ENCODE measurements at places on chromosomes 3 and 15.

DNA sequence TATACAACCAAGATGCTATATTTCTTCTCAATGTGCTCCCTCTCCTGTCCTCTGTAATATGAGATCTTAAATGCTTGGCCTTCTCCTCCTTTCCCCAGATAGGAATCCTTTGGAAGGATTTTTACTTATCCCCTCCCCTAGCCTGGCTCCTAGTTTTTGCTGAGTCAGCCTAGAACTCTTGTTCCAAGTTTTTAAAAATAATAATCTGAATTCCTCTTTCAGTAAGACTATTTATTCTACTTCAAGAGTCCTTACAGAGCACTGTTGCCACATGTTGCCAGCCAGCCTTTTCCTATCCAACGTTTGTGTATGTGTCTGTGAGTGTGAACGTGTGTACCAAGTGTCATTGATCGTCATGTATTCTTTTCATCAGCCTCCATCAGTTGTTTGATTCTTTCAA lies 11.0 kb upstream of the KCNMB2 start:
- no peak overlapping the region for H3K27ac ChIP-seq
- no peaks in the 10 kb centered on the region for H3K27me3 ChIP-seq
- DNase-seq = no peak
- H3K4me1 ChIP-seq = no peaks in the 10 kb centered on the region
- no peak overlapping the region for H3K4me3 ChIP-seq
- no peaks in the 10 kb centered on the region for H3K36me3 ChIP-seq

DNA sequence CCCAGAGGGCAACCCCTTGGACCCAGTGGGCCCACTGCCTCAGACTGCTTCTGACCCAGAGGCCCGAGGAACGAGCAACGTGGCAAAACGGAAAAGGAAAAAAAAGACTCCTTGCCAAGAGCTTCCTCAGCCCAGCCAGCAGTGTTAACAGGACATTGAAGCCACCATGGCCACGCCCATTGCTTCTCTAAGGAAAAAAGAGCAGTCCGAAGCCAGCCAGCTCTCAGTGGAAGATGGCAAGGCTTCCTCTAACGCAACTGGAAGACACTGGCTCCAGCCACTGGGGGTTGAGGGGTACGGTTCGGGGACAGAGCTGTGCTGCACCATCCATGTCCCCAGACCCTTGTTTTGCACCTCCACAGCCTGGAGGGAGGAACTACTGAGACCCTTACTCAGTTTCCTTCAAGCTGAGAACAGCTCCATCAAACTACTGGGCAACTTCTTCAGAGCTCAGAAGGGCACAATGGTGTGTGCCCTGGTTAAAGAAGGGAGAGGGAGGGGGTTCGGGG lies 10.7 kb downstream of the BMF start:
- no peaks in the 10 kb centered on the region for H3K4me1 ChIP-seq
- DNase-seq = peak; percentile 77
- H3K27ac ChIP-seq = peak overlapping the region; percentile 96
- no peak overlapping the region for H3K4me3 ChIP-seq

DNA sequence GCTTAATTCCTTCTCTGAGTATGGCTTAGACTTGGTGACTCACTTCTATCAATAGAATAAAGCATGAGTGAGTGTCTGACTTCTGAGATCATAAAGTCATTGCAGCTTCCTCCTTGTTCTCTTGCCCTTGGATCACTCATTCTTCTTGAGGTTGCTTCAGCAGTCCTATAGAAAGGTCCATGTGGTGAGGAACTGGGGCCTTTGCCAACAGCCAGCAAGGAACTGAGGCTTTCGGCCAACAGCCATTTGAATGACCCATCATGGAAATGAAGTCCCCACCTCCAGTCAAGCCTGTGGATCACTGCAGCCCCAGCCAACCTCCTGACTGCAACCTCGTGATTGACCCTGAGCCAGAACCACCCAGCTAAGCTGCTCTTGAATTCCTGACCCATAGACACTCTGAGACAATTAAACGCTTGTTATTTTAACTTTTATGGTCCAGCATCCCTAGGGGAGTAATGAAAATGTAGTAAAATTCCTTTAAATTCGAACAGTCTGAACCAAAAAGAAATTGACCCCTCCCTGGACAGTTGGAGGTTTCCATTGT lies 84.5 kb downstream of the WDR76 start:
- no peak for DNase-seq
- no peak overlapping the region for H3K27ac ChIP-seq
- H3K36me3 ChIP-seq = no peaks in the 10 kb centered on the region
- H3K4me1 ChIP-seq = no peaks in the 10 kb centered on the region
- H3K27me3 ChIP-seq = no peaks in the 10 kb centered on the region

DNA sequence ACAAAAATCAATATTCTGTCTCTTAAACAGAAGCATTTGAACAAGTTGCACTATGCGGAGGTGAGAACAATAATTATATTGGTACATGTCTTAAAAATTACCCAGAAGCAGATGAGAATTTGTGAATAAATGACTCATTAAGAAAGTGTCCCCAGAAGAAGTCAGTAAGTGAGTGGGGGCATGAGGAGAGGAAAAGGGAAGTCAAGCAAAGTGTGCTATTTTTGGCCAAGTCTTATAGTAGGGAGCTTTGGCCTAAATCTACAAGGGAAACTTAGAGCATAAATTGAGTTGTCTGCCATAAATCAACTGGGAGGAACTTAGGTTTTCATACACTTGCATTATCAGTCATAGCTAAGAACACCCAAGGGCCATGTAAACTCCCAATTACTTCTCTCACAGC lies 86.9 kb upstream of the SATB1 start:
- H3K27ac ChIP-seq = no peak overlapping the region
- H3K4me1 ChIP-seq = no peaks in the 10 kb centered on the region
- no peaks in the 10 kb centered on the region for H3K36me3 ChIP-seq

- H3K27me3 ChIP-seq = no peaks in the 10 kb centered on the region
- H3K4me3 ChIP-seq = no peak overlapping the region
- H3K36me3 ChIP-seq = no peaks in the 10 kb centered on the region
Measured at GRCh38 chr15:71013446-71013845, 101.8 kb upstream of the THSD4 start.

GRCh38 chr15:66323312-66323928 lies 30.1 kb downstream of the DIS3L start:
- DNase-seq = peak; percentile 27
- H3K27me3 ChIP-seq = no peaks in the 10 kb centered on the region
- no peak overlapping the region for H3K4me3 ChIP-seq
- no peaks in the 10 kb centered on the region for H3K4me1 ChIP-seq
- H3K27ac ChIP-seq = no peak overlapping the region

GRCh38 chr3:134136604-134137003 lies 106.9 kb upstream of the SLCO2A1 start:
- no peaks in the 10 kb centered on the region for H3K36me3 ChIP-seq
- no peaks in the 10 kb centered on the region for H3K27me3 ChIP-seq
- no peaks in the 10 kb centered on the region for H3K4me1 ChIP-seq
- no peak for DNase-seq

DNA sequence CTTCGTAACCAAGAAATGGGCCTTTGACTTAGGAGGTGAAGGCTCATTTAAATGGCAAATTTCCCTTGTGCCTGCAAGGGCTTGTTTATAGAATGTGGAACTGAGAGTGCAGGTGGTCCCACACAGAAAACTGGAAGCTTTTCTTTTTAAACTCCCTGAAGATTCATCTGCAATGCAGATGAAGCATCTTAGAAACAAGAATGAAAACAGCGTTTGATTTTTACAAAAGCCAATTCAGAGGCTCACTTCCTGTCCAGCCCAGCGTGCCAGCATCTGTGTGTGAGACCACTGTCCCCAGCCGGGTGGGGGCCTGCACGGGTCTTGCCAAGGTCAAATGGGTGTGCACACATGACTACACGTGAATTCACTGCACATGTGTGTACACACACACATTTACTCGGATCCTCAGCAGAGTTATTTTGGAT lies 94.7 kb downstream of the LINGO1 start:
- peak; percentile 50 for DNase-seq
- no peaks in the 10 kb centered on the region for H3K4me1 ChIP-seq
- no peak overlapping the region for H3K4me3 ChIP-seq
- H3K36me3 ChIP-seq = no peaks in the 10 kb centered on the region
- no peaks in the 10 kb centered on the region for H3K27me3 ChIP-seq

GRCh38 chr15:57312318-57313133 lies 63.8 kb upstream of the CGNL1 start:
- DNase-seq = peak; percentile 46
- H3K4me1 ChIP-seq = no peaks in the 10 kb centered on the region
- H3K4me3 ChIP-seq = no peak overlapping the region
- no peak overlapping the region for H3K27ac ChIP-seq
- no peaks in the 10 kb centered on the region for H3K36me3 ChIP-seq
- H3K27me3 ChIP-seq = no peaks in the 10 kb centered on the region

- H3K4me3 ChIP-seq = no peak overlapping the region
- no peak overlapping the region for H3K27ac ChIP-seq
- DNase-seq = no peak
- H3K36me3 ChIP-seq = no peaks in the 10 kb centered on the region
- H3K4me1 ChIP-seq = no peaks in the 10 kb centered on the region
Measured at GRCh38 chr15:52243286-52243685, 52.1 kb upstream of the GNB5 start.

DNA sequence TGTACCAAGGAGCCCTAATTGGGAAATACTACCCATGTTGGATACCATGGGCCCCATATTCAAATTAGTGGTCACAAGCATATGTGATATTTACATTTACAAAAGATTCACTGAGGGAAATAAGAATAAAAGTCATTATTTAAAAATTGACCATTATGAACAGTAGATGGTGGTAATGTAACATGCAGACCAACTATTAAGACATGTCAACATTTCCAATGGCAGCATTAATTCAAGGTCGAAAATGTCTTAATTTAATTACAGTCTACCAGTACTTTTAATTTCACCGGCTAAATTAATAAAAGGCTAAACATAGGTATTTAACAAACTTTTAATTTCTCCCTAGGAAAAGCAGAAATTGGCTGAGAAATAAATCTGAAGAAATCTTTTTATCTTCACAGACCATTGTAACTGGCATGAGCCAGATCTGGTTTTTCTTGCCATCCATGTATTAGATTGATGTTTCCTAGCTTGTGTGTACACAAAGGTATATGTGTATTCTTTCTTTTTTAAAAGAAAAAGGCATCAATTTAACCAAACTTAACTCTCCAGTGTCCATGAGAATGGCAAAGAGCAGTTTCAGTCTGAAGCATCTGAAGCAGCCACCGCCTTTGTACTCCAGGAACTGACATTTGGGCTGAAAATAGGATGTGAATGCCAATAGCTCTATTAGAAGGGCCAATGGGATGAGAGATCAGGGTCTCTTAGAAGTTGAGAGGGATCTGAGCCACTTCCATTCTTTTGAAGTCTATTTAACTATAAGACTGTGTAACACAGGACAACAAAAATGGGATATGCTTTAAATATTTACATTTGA lies 26.6 kb downstream of the NEK11 start:
- no peak for DNase-seq
- H3K27me3 ChIP-seq = no peaks in the 10 kb centered on the region
- no peak overlapping the region for H3K4me3 ChIP-seq
- H3K4me1 ChIP-seq = no peaks in the 10 kb centered on the region

GRCh38 chr3:60916546-60916945 lies 334.7 kb downstream of the FHIT start:
- no peak overlapping the region for H3K27ac ChIP-seq
- no peaks in the 10 kb centered on the region for H3K36me3 ChIP-seq
- H3K27me3 ChIP-seq = no peaks in the 10 kb centered on the region
- no peaks in the 10 kb centered on the region for H3K4me1 ChIP-seq

DNA sequence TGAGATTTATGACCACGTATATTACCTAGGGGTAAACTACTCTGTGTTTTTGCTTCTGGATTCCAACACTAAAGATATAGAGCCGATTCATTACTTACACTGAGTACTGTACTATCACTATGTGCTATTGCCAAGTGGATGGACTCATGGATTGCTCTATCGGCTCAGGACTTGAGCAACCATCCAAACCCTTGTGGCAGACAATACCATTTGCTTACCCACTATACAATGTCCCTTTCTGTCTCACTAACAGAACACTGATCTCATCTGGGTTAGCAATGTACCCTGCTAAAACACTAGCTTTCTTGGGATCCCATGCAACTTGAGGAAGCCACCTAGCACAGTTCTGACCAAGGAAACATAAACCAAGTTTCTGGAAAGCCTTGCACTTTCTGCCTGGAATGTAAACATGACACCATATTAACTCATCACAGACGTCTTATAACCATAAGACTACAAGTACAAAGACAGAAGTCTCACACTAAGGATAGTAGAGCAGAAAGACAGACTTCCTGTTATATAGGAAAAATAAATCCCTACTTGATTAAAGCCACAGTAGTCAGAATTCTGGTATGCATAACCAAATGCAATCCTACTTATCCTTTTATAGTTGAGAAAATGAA lies 38.6 kb downstream of the HACD2 start:
- no peak overlapping the region for H3K4me3 ChIP-seq
- H3K27ac ChIP-seq = peak overlapping the region; percentile 63
- peaks cover 4% of the 10 kb centered on the region for H3K36me3 ChIP-seq
- H3K4me1 ChIP-seq = peaks cover 27% of the 10 kb centered on the region

DNA sequence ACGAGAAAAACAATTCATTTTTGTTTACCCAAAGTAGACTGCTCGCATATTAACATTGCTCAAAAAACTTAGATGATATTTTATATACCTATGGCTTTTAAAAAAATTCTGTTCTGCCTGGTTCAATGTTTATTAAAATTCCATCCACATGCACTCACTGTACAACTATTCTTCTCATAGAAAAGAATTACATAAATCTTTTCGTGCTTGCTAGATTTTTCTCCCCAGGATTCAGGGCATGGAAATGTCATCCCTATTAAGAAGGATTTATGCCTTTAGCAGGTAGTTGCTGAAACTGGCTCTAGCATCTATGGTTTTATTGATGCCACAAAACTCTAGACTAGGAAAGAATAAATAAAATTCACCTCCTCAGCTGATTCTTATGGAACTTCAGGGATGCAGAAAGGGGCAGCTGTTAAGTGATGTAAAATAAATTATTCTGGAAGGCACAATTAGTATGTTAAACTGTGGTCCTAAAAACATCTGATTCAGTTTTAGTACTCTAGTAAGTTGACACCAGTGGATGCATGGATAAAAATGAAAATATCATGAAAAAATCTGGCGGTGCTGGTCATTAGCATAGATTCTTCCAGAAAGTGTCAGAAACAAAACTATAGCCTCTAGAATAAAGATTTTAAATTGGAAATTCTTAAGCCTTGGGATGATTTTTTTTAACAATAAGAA lies 41.6 kb downstream of the AAGAB start:
- H3K4me1 ChIP-seq = peaks cover 6% of the 10 kb centered on the region
- no peaks in the 10 kb centered on the region for H3K36me3 ChIP-seq
- H3K27me3 ChIP-seq = no peaks in the 10 kb centered on the region
- no peak for DNase-seq

- H3K27ac ChIP-seq = no peak overlapping the region
- DNase-seq = no peak
- no peaks in the 10 kb centered on the region for H3K27me3 ChIP-seq
- H3K36me3 ChIP-seq = no peaks in the 10 kb centered on the region
- H3K4me1 ChIP-seq = no peaks in the 10 kb centered on the region
- no peak overlapping the region for H3K4me3 ChIP-seq
Measured at GRCh38 chr3:94862703-94863102, 799.8 kb downstream of the NSUN3 start.

GRCh38 chr3:71582612-71583565 lies 639 bp downstream of the FOXP1 start:
- peak overlapping the region; percentile 96 for H3K27ac ChIP-seq
- no peaks in the 10 kb centered on the region for H3K4me1 ChIP-seq
- no peaks in the 10 kb centered on the region for H3K27me3 ChIP-seq

GRCh38 chr3:197804511-197804910 lies 13.5 kb downstream of the LRCH3 start:
- DNase-seq = no peak
- H3K27me3 ChIP-seq = no peaks in the 10 kb centered on the region
- H3K4me3 ChIP-seq = no peak overlapping the region
- H3K36me3 ChIP-seq = no peaks in the 10 kb centered on the region
- no peak overlapping the region for H3K27ac ChIP-seq

GRCh38 chr15:98324341-98324970 lies 323.9 kb upstream of the IGF1R start:
- H3K4me1 ChIP-seq = no peaks in the 10 kb centered on the region
- H3K27ac ChIP-seq = no peak overlapping the region
- no peaks in the 10 kb centered on the region for H3K36me3 ChIP-seq
- DNase-seq = no peak

GRCh38 chr3:87553058-87553457 lies 276.7 kb upstream of the POU1F1 start:
- H3K36me3 ChIP-seq = no peaks in the 10 kb centered on the region
- no peaks in the 10 kb centered on the region for H3K4me1 ChIP-seq

Measured in sigmoid colon (tissue), 7 donors.